ENCODE measurements at places on chromosomes 7 and 10.
A peak's percentile ranks its signal among the peaks of the same experiment; 100 is the strongest.

DNA sequence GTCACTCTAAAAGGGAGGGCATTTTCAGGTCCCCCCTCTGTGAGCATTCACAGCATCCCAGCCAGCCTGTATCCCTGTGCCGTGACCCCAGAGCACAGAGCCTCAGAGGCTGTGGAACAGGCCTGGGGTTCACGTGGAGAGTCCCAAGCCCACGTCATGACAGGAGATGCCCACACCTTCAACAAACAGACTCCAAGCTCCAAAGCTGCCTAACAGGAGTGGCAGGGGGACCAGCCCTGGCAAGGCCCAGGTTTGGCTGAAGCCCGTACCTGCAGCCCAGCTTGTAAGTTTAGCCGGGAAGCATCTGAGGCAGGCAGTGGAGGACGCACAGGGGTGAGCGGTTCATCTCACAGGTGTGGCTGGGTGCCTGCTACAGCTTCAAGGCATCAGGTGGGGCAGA is 33.5 kb downstream of the LHPP start:
- DNase-seq, result no peak

DNA sequence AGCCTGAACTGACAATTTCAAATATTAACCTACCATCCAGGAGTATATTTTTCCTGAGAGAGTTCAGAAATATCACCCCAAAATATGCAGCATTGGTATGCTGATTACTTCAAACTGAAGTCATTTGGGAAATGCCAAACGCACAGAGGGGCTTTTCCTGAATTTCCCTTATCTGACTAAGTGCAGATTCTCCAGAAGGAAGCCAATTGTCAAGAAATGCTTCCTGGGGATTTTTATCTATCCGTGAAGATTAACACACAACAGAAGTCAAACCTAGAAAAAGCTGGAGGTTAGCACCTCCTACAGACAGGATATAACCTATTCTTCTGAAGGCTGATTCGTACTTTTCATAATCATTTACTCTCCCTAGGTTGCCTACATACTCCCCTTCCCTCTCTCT is 91.0 kb downstream of the AKR1D1 start:
- no peak for DNase-seq

GRCh38 chr7:138478499-138478908 is 18.4 kb downstream of the TRIM24 start:
- DNase-seq, result no peak

GRCh38 chr10:33134011-33134751 is 176.2 kb upstream of the ITGB1 start:
- peak; percentile 87 for DNase-seq

DNA sequence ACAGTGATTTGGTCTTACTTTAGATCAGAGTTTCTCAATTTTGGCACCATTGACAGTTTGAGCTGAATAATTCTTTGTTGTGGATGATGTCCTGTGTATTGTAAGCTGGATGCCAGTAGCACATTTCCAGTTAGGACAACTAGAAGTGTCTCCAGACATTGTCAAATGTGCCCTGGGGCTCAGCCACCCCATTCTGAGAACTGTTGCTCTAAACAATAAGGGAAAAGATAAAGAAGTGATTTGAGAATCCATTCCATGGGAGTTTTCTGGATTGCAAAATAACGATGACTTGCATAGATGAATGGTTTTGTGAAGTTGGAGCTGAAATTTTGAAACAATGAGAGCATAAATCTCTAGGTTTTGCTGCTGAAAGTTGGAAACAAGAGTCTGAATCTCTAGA is 44.6 kb downstream of the NUP205 start:
- DNase-seq, result no peak

GRCh38 chr7:93574646-93575554 is at the start of gene CALCR:
Gene CALCR (minus strand): TSS chr7:93574724. CDS start chr7:93486981, 87,743 bp downstream.
- DNase-seq, result no peak

DNA sequence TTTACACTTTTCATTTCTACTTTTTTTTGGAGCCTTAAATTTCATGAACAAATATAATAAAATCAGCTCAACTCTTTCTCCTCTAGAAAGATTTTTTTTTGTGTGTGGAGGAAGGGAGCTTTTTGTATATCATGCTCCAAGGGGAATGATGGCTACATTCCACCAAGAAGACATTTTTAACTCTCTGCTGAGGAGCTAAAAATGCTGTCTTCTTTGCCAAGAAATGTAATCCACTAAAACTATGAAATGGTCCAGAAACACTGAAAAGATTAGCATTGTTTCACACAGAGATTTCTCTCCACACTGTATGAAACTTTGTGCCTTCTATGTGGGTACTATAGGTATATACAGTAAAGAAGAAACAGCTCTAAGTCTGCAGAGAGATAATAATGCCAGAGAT is 74.1 kb upstream of the ANK3 start:
- DNase-seq, result no peak

DNA sequence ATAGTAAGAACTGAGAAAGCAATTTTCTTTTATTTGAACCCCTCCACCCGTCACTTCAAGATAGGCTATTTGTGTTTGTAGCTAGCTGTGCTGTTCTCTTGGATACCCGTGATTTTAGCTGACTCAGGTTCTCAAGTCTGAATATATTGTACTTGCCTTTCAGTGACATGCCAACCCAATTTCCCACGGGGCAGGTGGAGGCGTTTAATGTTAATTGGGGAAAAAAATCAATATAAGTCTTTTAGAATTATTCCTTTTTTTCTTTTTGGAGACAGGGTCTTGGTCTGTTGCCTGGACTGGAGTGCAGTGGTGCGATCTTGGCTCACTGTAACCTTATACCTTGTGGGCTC is 36.4 kb downstream of the ZRANB1 start:
- no peak for DNase-seq

GRCh38 chr10:26831936-26832335 is 28.8 kb downstream of the ABI1 start:
- no peak for DNase-seq

DNA sequence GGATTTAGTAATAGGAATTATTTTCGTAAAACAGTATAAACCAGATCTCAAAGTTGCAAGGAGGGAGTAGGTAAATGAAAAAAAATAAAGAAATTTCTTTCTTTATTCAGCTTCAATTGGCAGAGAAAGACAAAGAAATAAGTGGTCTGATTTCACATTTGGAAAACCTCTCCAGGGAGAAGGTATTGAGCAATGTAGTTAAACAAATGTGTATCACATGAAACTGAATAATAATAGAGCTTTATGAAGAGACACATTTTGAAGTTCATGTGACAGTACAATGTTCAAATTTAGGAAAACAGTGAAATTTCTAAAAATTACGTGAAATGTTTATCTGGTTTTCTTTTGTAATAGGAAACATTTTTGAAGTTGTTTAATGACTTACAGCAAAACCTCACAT is 63.0 kb downstream of the TAX1BP1 start:
- no peak for DNase-seq

Data from stimulated activated CD4-positive, alpha-beta T cell treated with anti-CD3 and anti-CD28 coated beads, Interleukin-15, amount 100 ng/mL, for 24 hours (primary cell).